Stimulated activated CD4-positive, alpha-beta T cell treated with anti-CD3 and anti-CD28 coated beads, Interleukin-2, amount 100 ng/mL, for 24 hours (primary cell): ENCODE measurements at places on chromosomes 7 and 10.

- no peak for DNase-seq
These were observed 49.9 kb upstream of the UCN3 start for GRCh38 chr10:5314840-5315239.

GRCh38 chr10:6473430-6473829 lies 106.6 kb downstream of the PRKCQ start:
- DNase-seq: peak; percentile 32

- DNase-seq: no peak
These were observed 38.8 kb downstream of the CDHR3 start for GRCh38 chr7:106001886-106002285.

DNA sequence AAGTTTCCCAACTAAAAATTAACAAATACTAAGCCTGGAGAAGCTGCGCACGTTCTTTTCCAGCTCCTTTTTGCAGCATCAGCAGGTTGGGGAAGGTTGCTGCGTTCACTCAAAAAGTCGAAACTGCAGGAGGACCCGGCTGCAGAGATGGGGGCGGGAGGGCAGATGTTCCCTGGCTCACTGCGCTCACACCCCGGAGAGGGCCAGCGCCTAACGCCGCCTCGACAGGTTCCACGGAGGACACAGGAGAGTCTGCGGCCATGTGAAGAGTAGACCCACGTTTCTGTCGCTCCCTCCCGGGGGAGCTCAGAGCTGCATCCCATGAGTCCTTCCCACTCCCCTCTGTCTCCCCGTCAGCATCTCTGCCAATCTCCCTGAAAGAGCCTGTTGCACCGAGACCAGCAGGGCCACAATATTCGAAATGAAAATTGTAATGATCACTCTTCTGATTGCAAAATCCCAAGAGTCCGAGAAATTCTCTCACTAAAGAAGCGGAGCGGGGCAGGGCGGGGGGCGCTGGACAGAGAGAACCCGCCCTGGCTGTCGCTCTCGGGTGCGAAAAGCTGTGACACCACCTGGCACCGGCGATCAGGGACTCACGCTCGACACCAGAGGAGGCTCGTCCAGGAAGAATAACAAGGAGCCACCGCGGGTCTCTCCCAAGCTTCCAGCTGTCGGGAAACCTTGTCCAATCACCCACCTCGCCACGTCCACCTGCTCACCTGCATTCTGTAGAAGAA lies 131.5 kb upstream of the PFKP start:
- no peak for DNase-seq

DNA sequence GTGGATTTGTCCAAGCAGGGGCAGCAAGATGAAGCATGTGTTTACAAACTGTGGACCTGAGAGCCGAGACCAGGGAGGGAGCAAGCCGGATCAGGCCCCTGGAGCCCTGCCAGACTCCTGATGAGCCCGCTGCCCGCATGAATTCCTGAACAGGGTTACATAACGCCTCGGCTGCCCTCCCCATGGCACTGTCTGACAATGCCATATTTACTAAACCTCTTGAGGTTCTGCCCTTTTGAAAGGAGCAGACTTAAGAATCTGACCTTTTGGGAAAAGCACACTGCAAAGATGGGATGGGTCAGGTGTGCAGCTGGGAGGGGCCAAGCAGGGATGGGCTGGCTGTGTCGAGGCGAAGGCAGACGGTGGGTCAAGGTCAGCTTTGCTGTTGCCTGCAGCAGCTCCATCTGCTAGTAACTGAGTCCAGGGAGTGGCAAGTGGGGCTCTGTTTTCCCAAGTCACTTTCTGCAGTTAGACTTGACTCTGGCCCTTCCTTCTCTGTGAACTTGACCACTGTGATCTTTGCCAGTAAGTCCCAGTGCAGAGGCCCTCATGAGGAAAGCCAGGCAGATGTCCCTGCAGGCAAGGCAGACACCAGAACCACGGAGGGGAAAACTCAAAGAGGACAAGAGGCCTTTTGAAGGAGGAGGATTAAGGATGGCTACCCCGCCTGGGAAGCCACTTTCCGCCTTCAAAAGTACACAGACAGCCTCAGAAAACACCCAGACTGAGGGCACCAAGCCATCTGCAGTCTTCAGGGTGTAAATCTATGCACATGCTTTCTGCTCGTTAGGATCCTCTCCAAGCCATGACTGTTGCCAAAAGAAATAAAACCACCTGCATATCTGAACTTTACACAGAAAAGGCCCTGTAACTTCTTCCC lies 175.8 kb downstream of the TNS3 start:
- DNase-seq: no peak

GRCh38 chr10:11499425-11500071 lies 111.9 kb downstream of the USP6NL start:
- DNase-seq: no peak

GRCh38 chr10:71836596-71836974 lies 14.5 kb downstream of the PSAP start:
- DNase-seq: no peak

- no peak for DNase-seq
These were observed 20.8 kb downstream of the CCDC6 start for GRCh38 chr10:59885430-59886134.

GRCh38 chr7:19677180-19677579 lies 31.7 kb downstream of the POLR1F start:
- DNase-seq: no peak
